ENCODE measurements at places on chromosomes 2 and 18.

DNA sequence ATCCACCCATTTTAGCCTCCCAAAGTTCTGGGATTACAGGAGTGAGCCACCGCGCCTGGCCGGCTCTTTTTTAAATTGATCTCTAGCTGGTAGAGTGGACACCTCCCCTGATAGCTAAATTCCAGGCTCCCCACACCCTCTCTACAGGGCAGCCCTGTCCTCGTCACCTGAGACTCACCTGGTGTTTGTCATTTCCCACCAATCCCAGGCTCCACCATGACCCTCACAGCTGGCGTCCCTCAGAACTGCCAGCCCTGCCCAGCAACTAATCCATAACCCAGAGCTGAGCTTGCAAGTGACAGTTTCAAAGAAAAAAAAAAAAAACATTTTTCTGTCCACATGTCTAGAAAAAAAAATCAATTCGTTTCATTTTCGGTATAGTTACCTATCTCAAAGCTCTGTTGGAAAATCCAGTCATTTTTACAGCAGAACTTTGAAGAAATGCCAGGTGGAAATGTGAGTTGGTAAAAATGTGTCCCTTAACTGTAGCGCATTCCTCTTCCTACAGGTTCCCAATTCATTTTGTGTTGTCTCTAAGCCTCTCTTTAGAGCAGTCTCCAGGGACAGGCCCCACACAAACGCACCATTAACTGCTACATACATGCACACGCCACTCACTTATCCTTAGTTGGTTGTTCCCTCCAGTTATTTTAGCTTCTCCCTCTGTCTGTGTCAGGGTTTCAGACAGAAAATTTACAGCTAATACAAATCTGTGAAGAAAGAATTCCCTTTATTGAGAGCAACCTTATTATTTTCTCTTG lies 294.7 kb downstream of the FBXO15 start:
- no peak for DNase-seq

DNA sequence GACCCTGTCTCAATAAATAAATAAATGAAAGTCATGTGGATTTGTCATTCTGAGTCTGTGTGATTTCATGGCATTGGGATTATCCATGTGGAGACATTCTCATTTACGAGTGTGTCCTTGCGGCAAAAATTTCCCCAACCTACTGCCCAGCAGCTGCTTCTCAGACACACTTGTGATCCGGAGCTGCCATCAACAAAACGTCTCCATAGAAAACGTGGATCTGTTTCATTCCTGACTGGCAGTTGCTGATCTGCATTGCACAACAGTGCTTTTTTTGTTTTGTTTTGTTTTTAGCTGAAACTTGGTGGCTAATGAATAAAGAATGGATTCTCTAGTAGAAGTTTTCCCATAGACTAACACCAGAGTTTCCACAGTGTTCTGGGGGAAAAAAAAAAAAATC lies 74.7 kb downstream of the TGIF1 start:
- DNase-seq: no peak

- DNase-seq: no peak
These were observed 49.5 kb upstream of the CD226 start for GRCh38 chr18:69996951-69997798.

DNA sequence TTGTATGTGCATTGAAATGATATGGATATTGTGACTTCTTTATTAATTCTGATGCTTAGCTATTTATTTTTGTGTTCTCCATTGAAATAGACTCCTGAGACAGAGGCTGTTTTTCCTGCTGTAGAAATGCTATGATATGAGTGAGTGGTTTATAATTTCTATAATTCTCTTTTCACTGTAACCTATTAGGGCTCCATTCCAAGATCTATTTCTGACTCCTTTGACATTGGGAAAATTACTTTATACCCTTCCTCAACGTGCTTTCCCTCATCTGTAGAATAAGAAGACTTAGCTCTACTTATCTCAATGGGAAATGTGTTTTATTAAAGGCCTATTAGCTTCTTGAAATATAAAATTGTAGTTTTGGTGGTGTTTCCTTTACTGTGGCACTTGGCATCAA lies 144.5 kb upstream of the RPRM start:
- no peak for DNase-seq

- DNase-seq: no peak
These were observed 249.4 kb upstream of the UBE2E3 start for GRCh38 chr2:180730976-180731375.

DNA sequence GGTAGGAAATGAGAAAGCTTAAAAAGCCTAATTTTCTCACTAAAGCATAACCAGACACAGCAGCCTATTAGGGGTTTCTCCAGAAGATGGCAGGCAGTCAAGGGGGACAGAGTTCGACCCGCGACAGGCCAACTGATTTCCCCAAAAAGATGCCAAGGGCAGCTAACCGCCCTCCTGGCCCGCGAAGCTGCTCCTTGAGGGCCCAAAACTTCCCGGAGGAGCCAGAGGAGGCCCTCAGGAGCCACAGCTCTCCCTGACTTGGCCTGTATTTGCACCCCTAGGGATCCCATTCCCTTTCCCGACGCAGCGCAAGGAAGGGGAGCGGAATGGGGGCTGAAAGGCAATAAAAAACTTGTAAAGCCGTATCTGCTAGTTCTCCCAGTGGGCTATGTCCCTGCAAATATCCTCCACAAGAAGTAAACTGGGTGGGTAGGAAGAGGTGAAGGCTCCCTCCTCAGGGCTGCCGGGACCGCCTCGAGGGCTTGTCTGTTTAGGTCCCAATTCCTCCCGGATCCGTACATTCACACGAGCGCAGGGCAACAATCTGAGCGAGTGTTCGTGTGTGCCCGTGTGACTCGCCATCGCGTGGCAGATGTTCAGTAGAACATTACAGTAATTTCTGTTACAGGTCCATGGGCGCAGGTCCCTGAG lies 756 bp upstream of the NAGK start:
- DNase-seq: no peak

DNA sequence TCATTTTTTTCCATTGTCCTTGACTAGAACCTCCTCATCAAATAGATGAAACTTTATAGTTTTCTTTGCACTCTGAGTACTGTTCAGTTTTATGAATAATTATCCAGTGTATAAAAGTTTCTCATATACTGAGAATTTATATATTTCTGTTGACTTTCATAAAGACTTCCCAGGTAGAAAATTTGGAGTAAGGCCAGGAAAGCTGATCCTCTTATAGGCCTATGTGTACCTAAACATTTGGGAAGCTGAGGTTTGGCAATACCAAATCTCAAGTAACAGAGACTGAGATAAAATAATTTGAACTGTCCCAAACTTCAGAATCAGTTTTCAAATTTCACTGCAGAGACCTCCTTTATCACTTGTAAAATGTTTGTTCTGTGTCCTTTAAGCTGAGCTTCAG lies 43.4 kb downstream of the CCDC102B start:
- no peak for DNase-seq

- no peak for DNase-seq
These were observed 33.6 kb downstream of the SRBD1 start for GRCh38 chr2:45577441-45577840.

- DNase-seq: no peak
These were observed 162.3 kb upstream of the CCDC68 start for GRCh38 chr18:55121397-55122170.

DNA sequence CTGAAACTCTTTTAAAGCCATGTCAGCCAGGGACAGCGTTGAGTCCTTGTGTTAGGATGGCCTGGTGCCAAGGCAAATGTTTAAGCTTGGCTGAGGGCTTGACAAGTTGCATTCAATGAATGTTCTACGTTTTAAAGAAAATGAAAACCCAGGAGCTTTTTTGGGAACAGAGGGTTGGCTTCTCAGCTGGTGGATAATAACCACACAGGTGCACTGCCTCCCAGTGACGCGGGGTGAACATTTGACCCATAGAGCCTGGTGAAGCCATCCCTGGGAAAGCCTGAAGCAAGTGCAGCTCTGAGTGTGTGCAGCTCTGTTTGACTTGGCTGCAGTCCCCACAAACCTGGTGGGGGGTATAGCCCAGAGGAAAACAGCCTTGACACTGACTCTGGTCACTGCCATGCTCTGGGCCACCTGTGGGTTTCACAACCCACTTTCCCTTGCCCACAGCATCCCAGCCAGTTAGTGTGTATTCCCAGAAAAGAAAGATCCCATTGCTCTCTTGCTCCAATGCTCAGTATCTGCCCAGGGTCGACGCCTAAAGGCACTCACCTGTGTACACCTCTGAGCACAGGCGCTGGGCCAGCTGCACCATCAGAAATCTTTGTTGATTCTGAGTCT lies 874.9 kb downstream of the RNF144A start:
- no peak for DNase-seq

- DNase-seq: no peak
These were observed 514.2 kb downstream of the PTPRM start for GRCh38 chr18:8081267-8081666.

- DNase-seq: no peak
These were observed 64.4 kb downstream of the GFPT1 start for GRCh38 chr2:69322631-69323030.

- DNase-seq: no peak
These were observed 54.7 kb downstream of the MDH1 start for GRCh38 chr2:63643486-63643885.

GRCh38 chr2:98585386-98585785 lies 22.9 kb downstream of the COA5 start:
- no peak for DNase-seq

DNA sequence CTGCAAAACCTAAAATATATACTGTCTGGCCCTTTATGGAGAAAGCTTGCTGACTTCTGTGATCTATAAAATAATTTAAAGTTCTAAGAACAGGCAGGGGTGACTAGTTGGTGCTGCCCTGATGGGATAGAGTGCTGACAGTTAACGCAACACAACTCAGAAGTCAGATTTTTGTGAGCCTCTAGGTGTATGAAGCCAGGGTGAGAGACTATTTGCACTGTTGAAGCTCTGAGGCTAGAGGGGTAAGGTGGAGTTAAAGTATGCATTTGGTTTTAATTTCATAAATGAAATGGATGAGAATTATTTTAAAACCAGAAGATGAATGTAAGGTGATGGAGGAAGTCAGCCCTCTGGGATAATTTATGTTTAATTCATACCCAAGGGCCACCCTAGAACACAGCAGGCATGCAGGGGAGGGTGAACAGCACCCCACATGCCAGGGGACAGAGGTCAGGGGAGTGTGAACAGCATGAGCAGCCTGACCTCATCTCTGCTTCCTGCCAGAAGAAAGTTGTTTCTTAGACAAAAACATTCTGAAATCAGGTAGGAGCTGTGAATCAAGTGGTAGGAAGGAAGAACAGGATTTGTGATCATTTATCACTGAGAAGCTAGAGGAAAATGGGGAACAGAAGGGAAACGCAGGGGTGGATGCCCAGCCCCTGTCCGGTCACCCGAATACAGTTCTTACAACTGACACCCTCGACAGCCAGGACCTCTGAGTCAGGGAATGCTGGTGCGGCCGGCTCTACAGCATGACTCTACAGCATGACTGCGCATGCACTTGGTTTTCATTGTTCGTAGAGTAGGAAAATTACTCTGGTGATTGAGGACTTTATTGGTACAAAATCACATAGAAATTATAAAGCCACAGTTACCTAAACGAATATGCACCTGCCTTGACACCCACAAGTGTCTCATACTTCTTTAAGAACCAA lies 93.1 kb downstream of the MBP start:
- DNase-seq: no peak

GRCh38 chr2:175855794-175856453 lies 146.1 kb downstream of the LNPK start:
- no peak for DNase-seq

DNA sequence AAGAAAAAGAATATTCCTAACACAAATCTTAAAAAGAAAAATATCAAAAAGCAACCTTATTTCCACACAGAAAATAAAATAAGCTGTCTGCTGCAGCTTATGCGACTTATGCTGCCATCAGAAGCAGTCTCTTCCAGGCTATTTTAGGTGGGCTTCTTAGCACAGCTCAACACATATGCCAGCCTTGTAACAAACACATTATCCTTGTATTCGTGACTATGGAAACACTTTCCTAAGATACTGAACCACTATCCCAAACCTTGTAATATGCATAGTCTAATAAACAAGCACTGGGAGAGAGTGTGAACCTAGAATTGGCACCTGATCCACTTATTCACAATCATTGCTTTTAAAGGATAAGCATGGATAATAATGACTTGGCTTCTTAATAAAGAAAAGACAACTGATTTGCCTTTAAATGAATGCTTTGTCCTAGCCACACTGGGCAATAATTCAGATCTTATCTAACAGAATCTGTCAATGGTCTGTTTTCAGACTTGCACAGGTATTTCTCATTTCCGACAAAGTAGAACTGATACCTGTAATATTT lies 40.0 kb upstream of the RNU4ATAC start:
- no peak for DNase-seq

DNA sequence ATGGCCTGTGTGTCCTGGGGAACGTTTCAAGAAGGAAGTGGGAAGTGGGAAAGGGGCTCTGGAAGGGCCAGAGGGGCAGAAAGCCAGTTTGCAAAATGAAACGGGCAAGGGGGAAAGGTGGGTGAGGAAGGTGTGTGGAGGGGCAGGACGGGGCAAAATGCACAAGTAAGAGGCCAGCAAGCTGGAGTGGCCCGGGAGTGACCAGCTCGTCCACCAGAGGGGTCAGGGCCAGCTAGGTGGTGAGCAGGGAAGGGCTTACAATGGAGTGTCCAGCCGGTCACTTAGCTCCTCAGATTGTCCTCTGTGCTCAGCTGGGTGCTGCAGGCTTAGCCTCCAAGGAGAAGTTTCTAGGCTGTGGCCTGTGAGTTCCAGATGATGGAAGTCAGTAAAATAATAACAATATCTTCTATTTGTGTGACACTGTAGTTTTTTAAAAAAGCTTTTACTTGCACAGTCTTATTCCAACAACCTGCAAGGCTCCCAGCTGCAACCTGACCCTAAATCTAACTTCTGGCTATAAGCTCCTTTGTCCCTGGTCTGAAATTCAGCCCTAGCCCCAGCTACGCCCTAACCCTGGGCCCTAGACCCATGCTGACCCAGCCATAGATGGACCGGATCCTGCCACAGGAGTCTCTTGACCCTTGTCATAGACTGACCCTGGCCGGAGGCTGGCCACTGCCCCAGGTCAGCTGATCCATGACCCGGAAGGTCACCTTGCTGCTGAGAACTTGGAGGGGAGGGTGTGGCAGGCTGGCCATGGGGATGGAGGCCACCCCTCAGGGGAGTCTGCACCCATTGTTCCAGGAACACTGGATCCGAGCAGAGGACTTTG lies 29.2 kb downstream of the MYO7B start:
- DNase-seq: no peak

DNA sequence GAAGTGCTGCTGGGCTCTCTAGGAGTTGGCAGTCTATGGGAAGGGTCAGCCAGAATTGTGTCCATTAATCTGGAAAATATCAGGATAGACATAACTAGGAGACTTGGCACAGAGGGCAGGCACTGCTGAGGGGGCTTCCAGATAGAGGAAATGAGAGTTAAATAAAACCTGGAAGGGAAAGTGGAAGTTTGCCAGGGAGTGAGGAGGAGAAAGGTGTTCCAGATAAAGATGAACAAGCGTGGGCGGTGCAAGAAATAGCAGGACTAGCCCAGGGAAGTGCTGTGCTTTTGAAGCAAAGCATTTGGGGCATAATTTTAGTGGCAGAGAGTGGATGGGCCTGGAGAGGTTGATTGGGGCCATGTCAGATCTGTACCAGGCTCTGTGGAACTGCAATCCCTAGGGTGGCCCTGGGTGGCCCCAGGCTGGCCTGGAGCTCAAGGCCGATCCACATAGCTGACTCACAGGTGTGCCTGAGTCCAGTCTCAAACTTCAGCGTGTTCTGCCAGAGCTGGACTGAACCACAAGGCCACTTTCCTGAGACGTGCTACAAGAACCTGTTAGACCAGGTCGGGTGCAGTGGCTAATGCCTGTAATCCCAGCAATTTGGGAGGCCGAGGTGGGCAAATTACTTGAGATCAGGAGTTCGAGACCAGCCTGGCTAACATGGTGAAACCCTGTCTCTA lies 26.9 kb downstream of the GALM start:
- no peak for DNase-seq

GRCh38 chr2:47272031-47272864 lies 117.1 kb upstream of the STPG4 start:
- peak; percentile 28 for DNase-seq

All from stimulated activated CD8-positive, alpha-beta memory T cell treated with anti-CD3 and anti-CD28 coated beads, Interleukin-4, amount 100 ng/mL, for 1 hour (primary cell).